NCI-H2081 treated with DMSO at 0.1 percent for 48 hours (cell line): ENCODE measurements at places on chromosomes 11 and 22.

DNA sequence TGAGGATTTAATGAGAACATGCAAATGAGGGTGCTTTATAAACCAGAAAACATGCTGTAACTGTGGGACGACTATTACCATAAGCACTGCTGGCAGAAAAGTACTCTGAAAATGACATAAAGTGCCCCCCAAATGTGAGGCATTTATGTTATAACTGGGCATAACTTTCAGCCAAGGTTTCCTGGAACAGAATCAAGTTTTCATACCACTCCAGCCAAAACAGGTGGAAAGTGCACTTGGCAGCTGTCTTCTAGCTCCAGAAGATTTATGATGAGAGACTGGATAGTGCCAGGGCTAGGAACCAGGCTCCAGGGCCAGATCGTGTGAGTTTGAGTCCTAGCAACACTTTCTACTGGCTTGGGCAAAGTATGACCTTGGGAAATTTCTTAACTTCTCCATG, 339.2 kb downstream of the TENM4 start:
- DNase-seq, result no peak

DNA sequence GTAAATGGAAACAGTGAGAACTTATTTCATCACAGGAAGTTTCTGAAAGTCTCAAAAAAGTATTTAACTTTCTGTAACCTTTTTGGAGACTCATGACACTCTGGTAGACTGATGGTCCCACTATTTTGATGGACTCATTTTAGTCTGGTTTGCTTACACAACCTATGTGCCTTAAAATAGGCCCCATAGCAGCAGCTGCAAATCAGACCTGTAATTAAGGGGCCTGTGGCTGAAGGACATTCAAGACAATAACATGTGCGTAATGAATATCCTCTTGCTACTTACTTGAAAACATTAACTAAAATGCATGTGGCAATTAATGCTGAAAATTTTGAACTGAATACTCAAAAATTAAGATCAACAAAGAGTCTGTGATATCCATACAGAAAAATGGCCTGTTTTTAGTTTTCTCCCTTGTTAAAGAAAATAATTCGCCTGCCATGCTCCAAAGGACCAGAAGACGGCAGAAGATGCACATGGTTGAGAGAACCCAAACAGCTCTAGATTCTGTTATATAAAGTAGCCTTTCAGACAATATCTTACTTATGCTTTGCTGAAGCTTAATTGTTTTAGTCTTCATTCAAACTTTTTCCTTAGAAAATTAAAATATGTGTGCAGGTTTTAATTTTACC, 568.5 kb downstream of the KCNA4 start:
- no peak for DNase-seq

- no peak for DNase-seq
Measured at GRCh38 chr11:59706518-59707285, 6.9 kb downstream of the OR10V1 start.

DNA sequence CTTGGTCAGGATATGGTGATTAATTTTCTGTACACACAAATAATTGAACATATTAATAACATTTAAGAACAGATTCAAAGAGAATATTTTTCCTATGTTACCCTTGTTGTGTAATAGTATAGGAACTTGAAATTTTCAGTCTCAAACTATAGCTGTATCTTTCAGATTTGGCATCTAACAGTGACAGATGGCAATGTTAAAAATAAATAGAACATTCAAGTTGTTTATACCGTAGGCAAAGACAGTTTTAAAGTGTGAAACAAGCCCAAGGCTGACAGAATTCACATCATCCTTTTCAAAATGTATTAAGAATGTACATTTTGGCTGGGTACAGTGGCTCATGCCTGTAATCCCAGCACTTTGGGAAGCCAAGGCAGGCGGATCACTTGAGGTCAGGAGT, 92.6 kb upstream of the TP53AIP1 start:
- no peak for DNase-seq

DNA sequence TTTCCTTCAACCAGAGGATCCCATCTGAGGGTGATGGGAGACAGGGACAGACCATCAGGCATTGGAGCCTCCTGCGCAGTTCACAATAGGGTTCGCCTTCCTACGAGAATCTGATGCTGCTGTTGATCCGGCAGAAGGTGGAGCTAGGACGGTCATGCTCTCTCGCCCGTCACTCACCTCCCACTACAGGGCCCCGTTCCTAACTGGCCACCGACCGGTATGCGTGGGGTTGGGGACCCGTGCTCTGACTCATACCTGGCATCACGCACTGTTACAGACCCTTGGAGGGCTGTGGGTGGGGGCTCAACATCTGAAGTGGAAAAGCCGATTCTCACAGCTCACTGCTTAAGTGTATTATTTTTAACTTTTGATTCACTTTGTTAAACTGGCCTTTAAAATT, 402.3 kb downstream of the BRD1 start:
- no peak for DNase-seq

GRCh38 chr22:38305471-38306448, 11.5 kb downstream of the CSNK1E start:
- no peak for DNase-seq

- no peak for DNase-seq
Measured at GRCh38 chr22:41891407-41891806, 23.5 kb downstream of the SHISA8 start.

GRCh38 chr11:47569646-47570045, 4.2 kb downstream of the PTPMT1 start:
- no peak for DNase-seq

- no peak for DNase-seq
Measured at GRCh38 chr11:122764371-122765090, 73.8 kb upstream of the CRTAM start.

DNA sequence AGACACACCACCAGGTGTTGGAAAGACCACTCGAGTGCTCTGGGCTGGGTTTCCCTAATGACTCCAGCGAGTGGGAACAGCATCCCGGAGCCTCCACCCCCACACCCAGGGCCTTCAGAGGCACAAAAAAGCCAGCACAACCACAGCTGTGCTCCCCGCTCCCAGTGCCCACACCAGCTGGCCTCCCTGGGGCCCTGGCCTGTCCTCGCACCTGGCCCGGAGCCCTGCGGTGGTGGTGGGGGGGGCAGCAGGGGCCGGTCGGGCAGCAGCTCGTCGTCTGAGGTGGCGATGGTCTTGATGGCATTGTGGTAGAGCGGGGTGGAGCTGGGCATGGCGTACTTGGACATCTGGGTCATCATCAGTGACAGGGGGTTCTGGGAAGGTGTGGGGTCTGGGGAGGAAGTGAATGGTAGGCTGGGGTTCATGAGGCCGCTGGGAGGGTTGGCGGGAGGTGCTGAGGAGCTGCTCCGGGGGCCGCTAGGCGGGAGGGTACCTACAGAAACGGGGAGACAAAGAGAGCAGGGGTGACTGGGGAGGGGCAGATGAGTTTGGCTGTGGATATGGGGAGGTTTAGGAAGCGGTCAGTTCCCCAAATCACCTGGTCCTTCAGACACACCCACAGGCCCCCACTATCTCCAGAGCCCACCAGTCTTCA, 16.1 kb downstream of the CXCR5 start:
- no peak for DNase-seq

DNA sequence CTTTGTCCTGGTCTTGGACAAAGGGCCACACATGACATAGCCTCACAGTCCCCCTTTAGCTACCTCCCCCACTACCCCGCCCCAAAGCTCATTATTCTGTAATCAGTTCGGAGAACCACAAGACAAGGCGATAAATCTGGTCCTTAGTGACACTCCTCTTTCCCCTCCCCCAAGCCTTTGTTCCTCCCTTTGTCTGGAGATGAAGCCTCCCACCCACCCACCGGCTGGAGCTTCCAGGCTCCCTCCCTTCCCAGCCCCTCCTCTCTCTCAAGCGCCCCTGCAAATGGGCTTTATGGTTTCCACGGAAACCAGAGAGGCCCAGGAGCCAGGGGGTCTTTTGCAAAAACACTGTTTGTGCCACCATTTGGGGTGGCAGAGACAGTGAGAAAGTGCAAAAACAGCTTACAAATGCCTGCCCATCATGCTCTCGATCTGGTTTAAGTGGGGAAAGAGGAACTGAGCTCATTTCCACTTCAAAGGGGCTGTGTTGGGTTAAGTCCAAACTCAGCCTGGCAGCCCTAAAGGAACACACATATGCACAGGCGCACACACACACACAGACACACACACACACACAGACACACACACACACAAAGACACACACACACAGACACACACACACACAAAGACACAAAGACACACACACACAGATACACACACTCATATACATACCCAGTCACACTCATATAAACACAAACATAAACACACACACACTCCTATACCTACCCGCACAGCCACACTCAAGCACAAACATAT, 23.5 kb downstream of the APLNR start:
- no peak for DNase-seq

GRCh38 chr11:104892723-104893511, 5.3 kb downstream of the CASP12 start:
- DNase-seq, result no peak

DNA sequence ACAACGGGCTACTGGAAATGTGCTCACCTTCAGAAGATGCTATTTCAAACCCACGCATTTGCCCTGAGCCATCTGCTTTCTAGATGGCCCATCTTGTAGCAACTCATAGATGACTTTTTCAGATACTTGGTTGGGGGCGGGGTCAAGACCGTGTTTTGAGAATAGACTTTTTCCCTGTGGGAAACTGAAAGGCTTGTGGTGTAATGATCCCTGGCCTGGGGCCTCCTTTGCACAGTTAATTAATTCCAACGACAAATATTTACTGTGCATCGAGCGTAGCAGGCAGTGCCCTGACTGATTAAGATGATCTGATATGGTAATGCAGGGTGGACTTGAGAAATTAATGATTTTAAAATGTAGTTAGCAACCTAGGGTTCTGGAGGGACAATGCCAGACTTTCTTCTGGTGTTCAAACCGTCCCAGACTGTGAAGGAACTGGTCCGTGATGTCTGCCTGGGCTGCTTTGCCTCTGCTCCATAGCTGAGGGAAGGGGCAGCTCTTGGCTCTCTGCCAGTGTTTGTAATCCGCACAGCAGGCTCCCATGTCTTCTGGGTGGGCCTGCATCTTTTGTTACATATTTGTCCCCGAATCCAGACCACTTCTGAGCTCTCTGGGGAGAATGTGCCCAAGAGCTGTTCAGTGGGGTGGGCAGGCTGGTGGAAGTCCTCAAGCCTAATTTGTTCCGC, 84.8 kb downstream of the ADAMTS15 start:
- DNase-seq, result no peak

GRCh38 chr11:99584830-99585229, 564.1 kb downstream of the CNTN5 start:
- DNase-seq, result no peak

DNA sequence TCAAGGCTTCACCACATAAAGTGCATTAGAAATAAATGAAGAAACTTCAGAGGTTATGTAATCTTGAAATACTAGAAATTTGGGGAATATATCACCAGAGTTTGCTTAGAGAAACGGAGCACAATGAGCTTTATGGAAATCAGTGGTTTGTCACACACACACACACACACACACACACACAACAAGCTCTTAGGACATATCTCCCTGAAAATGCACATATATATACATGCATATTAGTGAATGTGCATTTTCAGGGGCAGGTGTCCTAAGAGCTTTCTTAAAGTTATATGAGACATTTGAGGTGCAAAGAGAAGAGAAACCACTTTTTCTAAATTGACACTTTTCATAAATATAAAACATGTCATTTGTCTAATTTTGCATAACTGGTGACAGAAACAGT, 93.7 kb upstream of the CARD18 start:
- DNase-seq, result no peak

GRCh38 chr11:79249295-79249993, 191.4 kb downstream of the TENM4 start:
- DNase-seq, result no peak

DNA sequence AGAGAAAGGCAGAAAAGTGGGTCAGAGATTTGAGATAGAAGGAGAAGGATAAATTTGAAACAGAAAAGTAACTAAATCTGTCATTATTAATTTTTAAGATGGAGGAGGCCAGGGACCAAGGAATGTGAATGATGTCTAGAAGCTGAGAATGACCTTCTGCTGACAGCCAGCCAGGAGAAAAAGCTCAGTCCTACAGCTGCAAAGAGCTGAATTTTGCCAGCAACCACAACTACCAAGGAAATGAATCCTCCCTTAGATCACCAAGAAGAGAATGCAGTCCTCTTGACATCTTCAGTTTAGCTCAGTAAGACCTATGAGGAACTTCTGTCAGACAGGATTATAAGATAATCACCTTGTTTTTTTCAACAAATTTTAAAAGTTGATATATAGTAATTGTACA, 538.2 kb downstream of the LRRC4C start:
- no peak for DNase-seq

DNA sequence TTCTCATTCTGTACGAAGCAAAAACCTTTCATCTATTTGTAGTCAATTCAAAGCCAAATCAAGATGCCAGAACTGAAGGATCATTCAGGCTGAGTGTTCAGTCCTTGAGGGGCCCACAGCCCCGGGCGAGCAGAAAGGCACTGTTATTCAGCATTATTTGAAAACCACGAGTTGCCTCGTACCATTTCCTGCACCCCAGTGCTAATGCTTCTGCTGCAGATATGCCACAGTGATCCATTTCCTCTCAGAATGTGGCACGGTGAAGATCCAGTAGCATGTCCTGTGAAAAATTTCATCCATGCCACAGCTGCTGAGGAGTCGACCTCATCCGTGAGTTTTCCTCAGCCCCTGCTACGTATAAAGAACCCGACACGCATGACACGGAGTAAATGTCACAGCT, 85.4 kb downstream of the OSBP2 start:
- DNase-seq, result no peak

DNA sequence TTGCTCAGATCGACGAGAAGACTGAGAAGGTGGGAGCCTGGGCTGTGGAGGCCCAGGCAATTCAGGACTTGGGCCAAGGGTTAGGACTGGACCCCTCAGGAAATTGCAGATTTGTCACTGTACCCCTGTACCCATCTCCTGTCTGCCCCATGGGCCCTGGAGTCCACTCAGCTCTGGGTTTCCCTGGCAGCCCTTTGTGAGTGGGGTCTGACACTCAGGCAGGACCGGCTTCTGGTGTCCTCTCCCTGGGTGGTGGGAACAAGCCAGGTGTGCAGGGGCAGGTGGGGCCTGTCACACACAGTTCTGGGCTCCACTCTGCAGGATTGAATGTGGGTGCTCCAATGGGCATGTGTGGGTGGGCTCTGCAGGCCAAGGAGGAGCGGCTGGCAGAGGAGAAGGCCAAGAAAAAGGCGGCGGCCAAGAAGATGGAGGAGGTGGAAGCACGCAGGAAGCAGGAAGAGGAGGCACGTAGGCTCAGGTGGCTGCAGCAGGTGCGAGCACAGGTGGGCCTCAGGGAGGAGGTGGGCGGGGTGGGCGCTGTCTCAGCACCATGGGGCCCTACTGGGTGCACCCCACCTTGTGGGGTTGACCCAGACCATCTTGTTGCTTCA, 21.6 kb downstream of the INCENP start:
- DNase-seq, result no peak

GRCh38 chr22:25478528-25478927, 85.9 kb upstream of the GRK3 start:
- no peak for DNase-seq

- DNase-seq, result no peak
Measured at GRCh38 chr22:45317551-45318167, 7.9 kb downstream of the FAM118A start.

DNA sequence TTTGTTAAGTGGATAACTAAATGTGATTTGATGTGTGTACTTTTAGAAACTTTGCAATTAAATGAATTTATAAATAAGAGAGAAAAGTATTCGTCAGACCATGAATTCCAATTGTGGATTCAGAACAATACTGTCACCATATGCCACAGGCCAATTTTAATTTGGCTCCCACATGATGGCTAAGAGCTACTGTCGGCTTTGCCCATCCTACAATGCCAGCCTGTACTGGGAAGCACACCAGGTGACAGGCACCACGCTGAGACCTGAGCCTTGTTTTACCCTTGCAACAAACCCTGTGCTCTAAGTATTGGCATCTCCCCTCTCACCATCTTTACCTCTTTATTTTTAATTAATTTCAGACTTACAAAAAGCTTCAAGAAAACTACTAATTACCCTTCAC, 14.0 kb downstream of the RAB30 start:
- DNase-seq, result no peak
